ENCODE measurements at places on chromosomes 2 and 18. TPM values are rescaled to one million over a fixed set of nuclear protein-coding genes. Genes with fewer than 3 reads are reported as not detected.

SLC4A1AP gene
- 39.8 TPM for total RNA-seq

SPDYA gene
- 0.88 TPM for total RNA-seq

LINC00305 gene
- not detected for total RNA-seq

FZD7 gene
- total RNA-seq: 12.7 TPM

WBP1 gene
- 45.9 TPM for total RNA-seq

DSG4 gene
- not detected for total RNA-seq

ZNF512 gene
- total RNA-seq: 6.2 TPM

GAD1 gene
- total RNA-seq: 23.5 TPM

KCNJ3 gene
- total RNA-seq: not detected

PRKAG3 gene
- total RNA-seq: not detected
